ENCODE measurements at places on chromosomes 11 and 22. TPM values are rescaled to one million over a fixed set of nuclear protein-coding genes. Genes with fewer than 3 reads are reported as not detected.

Gene KRTAP5-10
- total RNA-seq, result not detected

Gene BTG4
- total RNA-seq, result not detected

Gene RFPL3
- total RNA-seq, result not detected

Gene TTC38
- total RNA-seq, result 25.5 TPM

Gene RASSF10
- total RNA-seq, result 15.2 TPM

Gene SEC14L2
- total RNA-seq, result 45.4 TPM

Gene KCNQ1
- total RNA-seq, result 3.1 TPM

Gene ACAT1
- 94.4 TPM for total RNA-seq

Gene SLC25A18
- not detected for total RNA-seq

Gene ACTN3
- total RNA-seq, result not detected

Gene NAP1L4
- 122 TPM for total RNA-seq

Gene IL17REL
- total RNA-seq, result not detected

Gene CCDC157
- 9.2 TPM for total RNA-seq

Gene ME3
- total RNA-seq, result 6.7 TPM

Gene C1QTNF4
- 0.35 TPM for total RNA-seq

Gene IRAG1
- total RNA-seq, result 13.9 TPM

Gene OR51B5
- total RNA-seq, result not detected

Gene PIH1D2
- 1.7 TPM for total RNA-seq

Gene SLCO2B1
- 19.0 TPM for total RNA-seq
